ENCODE measurements at places on chromosomes 13 and 19.

DNA sequence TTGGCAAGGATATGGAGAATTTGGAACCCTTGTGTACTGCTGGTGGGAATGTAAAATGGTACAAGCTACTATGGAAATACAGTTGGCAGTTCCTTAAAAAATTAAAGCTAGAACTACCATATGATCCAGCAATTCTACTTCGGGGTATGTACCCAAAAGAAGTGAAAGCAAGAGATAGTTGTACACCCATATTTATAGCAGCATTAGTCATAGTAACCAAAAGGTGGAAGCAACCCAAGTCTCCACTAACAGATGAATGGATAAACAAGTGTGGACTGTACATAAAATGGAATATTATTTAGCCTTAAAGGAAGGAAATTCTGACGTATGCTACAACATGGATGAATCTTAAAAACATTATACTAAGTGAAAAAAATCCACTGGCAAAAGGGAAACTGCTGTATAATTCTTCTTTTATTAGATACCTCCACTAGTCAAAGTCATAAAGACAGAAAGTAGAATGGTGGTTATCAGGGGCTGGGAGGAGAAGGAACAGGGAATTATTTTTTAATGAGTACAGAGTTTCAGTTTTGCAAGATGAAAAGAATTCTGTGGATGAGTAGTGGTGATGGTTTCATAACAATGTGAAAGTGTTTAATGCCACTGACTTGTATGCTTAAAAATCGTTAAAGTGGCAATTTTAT is 141.6 kb downstream of the RXFP2 start:
- no peak for DNase-seq

DNA sequence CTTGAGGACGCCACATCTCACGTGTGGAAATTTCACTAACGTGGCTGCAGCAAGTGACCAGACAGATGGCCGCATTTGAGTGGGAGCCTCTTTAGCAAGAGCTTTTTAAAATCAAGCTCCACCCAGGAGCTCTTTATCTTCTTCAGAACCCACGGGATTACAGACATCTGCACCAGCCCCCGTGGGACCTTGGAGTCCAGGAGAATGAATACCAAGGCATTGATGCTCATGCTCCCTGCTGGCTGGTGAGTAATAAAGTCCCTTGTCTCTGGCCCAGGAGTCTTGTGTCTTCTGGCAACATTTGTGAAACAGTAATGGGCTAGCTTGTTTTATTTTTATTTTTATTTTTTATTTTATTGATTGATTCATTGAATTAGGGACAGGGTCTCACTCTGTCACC is 64.4 kb downstream of the TRPM4 start:
- no peak for DNase-seq

DNA sequence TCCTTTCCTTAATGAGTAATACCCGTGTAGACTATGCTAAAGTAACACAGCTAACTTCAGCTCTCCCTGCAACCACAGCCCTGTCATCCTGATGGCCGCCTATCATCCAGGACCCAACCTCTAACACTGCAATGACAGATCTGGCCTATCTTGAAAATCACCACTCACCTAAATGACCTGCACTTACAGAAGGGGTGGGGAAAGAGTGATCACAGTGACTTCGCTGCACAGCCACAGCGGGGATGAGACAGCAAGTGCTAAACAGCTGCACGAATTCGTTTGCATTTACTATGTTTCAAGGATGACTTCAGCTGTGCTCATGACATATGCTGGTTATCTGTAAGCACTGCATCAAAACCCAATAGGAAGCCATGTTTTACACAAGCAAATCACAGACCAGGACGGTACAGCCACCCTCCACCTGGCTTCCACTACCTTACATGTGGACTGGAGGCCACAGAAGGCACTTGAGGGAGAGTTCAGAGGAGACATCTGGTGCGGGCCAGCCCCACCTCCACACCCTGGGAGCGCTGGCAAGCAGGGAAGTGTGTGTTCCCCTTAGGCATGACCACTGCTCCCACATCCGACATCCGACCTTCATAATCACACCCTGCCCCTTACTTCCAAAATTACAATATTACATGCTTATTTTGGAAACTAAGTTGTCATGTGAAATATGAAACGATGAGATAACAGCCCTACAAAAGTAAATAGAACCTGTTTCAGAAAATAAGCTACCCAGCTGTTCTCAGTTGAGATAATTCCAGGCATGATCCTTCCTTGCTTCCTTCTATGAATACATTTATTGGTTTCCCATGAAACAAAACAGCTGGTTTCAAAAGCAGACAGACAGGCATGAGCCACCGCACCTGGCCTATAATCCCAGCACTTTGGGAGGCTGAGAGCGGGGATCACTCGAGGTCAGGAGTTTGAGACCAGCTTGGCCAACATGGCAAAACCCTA is 95.7 kb downstream of the STK24 start:
- no peak for DNase-seq

DNA sequence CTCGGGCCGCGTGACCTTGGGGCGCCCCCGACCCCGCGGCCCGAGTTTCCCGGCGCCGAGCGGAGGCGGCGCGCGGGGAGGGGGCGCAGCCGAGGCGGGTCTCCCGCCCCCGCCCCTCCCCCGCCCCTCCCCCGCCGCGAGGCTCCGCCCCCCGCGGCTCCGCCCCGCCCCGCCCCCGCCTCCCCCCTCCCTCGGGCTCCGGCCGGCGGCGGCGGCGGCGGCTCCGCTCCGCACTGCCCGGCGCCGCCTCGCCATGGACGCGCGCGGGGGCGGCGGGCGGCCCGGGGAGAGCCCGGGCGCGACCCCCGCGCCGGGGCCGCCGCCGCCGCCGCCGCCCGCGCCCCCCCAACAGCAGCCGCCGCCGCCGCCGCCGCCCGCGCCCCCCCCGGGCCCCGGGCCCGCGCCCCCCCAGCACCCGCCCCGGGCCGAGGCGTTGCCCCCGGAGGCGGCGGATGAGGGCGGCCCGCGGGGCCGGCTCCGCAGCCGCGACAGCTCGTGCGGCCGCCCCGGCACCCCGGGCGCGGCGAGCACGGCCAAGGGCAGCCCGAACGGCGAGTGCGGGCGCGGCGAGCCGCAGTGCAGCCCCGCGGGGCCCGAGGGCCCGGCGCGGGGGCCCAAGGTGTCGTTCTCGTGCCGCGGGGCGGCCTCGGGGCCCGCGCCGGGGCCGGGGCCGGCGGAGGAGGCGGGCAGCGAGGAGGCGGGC is at the start of gene HCN2:
TSS of gene HCN2 (plus strand) at position 189 of the 703 bp plus-strand sequence. CDS start at position 254, 65 bp downstream.
- DNase-seq, result no peak

- DNase-seq, result no peak
Observed at GRCh38 chr13:31947506-31947905, 84.1 kb upstream of the FRY start.

GRCh38 chr13:85430216-85430794 is 368.9 kb downstream of the SLITRK6 start:
- DNase-seq, result no peak

Data from activated CD8-positive, alpha-beta memory T cell treated with anti-CD3 and anti-CD28 coated beads for 4 hours (primary cell).